ENCODE measurements at places on chromosomes 12 and 14.
A peak's percentile ranks its signal among the peaks of the same experiment; 100 is the strongest.

- peak; percentile 48 for DNase-seq
These were observed 26.4 kb upstream of the ZFP36L1 start for GRCh38 chr14:68819260-68819691.

- no peak for DNase-seq
These were observed 42.9 kb upstream of the SINHCAF start for GRCh38 chr12:31368666-31369361.

DNA sequence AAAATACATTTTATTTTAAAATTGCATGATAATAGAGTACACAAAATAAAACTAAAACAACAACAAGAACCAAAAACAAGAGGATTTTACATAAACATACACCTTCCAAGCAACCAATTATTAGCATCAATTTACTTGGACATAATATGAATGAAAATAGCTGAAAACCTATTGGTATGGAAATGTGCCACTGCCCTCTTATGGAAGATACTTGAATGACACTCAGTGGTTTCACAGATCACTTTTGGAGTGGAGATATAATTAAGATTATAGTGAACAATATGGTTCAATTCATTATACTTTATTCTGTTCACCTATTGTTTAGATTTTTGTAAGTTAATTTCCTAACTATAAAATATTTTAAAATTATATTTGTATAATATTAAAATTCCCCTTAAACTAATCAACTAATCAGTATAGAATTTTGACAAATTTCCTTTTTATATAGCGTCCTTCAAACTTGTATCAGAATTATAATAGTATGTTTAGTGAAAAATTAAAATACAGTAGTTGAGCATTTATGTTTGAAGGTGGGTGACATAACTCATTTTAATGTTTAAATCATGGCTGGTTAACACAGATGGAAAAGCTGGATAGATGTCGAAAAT is 70.1 kb downstream of the SLC6A15 start:
- DNase-seq: no peak

GRCh38 chr12:120854804-120855203 is 49.4 kb downstream of the SPPL3 start:
- no peak for DNase-seq

- no peak for DNase-seq
These were observed 341.6 kb upstream of the FKBP4 start for GRCh38 chr12:2453076-2453760.

DNA sequence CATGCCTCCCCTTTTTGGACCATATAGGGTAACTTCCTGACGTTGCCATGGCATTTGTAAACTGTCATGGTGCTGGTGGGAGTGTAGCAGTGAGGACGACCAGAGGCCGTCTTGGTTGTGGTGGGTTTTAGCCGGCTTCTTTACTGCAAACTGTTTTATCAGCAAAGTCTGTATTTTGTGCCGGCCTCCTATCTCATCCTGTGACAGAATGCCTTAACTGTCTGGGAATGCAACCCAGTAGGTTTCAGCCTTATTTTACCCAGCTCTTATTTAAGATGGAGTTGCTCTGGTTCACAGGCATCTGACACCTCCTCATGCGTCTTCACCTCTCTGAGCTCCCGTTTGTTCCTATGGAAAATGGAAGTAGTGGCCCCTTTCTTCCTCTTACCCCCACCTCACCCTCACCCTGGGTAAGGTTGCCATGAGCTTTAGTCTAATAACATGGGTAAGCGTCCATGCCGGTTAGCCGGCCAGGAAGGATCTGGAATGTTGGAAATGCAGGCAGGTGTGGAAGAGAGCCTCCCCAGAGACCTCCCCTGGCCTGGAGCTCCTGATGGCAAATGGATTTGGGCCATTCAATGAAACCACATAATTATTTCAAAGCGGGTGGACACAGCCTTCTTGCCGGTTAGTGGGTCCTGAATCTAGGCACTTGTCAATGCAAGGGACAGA is 18.6 kb downstream of the HHIPL1 start:
- no peak for DNase-seq

DNA sequence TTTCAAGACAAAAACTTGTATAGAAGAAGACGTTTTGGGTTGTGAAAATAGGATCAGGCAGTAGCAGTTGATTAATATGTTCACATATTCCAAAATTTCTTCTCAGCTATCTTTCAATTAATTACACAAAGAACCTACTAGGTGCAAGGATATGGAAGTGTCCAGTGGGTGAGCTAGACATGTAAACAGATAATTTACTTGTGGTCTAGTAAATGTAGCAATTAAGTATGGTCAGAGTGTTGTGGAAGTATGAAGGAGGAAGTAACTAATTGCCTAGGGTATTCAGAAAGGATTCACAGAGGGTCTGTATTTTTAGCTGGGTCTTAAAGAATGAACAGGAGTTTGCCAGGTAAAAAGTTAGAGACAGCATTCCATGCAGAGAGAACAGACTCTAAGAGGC is 5.9 kb downstream of the GOLGA5 start:
- DNase-seq: no peak

DNA sequence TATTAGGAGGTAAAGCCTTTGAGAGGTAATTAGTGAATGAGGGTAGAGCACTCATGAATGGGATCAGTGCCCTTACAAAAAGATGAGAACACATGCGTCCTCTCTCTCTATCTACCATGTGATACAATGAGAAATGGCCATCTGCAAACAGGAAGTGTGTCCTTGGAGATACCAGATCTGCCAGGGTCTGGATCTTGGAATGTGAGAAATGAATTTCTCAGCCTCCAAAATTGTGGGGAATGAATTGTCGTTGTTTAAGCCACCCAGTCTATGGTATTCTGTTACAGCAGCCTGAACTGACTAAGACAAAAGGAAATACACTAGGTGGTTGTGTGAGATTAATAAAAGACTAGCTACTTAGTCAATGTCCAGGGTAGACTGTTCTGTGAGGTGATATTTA is 366.6 kb downstream of the NELL2 start:
- DNase-seq: no peak

Measured in stimulated activated CD4-positive, alpha-beta T cell treated with anti-CD3 and anti-CD28 coated beads, Interleukin-4, amount 100 ng/mL, for 1 hour (primary cell).